Lung microvascular endothelial cell (primary cell): ENCODE measurements at places on chromosomes 4 and X.

DNA sequence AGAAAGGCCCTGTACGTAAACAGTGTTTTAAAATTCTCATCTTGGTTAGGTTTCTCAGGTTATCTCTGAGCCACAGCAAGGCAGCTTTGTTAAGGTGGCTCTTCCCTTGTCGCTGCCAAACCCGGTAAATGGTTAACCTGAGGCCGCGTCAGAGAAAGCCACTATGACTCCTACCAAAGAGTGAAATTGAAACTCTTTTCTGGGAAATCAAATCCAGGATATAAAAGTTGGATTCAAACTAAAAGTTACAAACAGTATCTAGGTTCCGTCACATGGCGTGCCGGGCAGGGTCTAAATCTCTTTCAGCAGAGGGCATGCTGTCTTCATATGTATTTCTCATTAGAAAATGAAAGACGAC lies 433 bp downstream of the MMAA start:
- DNase-seq = peak; percentile 77

- no peak for DNase-seq
These were observed 69.2 kb downstream of the VCX3A start for GRCh38 chrX:6465756-6466155.

DNA sequence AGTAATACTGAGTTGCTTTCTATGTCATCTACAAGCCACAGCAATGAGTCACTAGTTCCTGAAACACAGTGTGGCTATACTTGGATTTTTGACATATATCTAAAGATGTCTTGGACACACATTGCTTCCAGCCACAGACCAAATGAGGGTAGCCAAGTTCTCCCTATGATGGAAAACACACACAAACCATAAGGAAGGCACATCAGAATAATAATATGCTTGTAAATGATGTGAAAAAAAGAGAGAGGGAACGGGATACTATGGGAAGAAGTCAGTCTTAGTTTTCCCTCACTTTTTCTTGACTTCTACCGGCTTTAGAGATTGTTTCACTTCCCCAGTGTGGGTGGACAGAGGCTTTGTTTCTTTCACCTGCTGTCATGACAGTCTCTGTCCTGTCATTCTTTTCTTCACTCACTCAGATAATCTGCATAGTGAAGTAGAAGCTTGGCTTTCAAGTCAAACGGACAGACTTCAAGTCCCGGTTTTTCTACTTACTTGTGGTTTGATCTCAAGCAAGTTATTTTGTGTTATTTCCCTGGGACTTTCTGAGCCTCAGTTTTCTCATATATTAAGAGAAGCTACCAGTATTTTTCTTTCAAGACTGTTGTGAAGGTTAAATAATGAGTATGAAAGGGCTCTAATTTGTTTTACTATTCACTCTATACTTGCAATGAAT lies 34.7 kb downstream of the P2RY10 start:
- no peak for DNase-seq

DNA sequence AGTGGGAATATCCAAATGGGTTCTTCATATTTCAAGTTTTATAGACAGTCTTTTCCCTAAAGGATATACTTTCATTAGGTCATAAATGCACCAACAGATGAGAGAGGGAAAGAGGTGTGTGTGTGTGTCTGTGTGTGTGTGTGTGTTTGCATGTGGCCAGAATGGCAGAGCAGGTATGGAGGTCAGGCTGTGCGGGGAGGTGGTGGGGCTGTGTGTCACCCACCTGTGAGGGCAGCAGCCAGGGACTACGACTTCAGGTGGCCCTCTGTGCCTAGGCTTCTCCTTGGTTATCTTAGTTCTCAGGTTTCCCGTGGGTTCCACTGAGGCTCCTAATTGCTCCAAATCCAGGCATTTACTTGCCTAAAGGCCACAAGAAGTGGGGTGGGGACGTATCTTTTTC lies 14.6 kb downstream of the HAND2 start:
- DNase-seq = no peak

DNA sequence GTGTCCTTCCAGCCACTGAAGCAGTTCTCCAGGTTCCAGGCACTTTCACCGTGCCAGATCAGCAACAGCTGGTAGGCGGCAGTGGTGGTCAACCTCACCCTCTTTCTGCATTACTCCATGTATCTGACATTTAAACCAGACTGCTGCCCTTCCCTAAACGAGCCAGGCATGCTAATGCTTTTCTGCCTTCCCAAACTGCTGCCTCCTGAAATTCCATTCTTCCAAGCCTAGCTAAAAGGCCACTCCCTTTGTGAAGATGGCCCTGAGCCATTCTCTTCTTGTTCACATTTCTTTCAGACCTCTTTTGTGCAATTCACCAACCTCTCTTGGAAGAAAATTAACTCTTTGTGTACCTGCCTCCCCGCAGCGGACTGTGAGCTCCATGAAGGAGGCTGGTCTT lies 73.7 kb downstream of the CHST7 start:
- no peak for DNase-seq
